ENCODE measurements at places on chromosomes 4 and X.

GRCh38 chr4:84498935-84499623 is at the start of gene NKX6-1:
Gene NKX6-1 (minus strand): TSS chr4:84499292. CDS start chr4:84498228, 1,064 bp downstream.
- DNase-seq: peak; percentile 86

DNA sequence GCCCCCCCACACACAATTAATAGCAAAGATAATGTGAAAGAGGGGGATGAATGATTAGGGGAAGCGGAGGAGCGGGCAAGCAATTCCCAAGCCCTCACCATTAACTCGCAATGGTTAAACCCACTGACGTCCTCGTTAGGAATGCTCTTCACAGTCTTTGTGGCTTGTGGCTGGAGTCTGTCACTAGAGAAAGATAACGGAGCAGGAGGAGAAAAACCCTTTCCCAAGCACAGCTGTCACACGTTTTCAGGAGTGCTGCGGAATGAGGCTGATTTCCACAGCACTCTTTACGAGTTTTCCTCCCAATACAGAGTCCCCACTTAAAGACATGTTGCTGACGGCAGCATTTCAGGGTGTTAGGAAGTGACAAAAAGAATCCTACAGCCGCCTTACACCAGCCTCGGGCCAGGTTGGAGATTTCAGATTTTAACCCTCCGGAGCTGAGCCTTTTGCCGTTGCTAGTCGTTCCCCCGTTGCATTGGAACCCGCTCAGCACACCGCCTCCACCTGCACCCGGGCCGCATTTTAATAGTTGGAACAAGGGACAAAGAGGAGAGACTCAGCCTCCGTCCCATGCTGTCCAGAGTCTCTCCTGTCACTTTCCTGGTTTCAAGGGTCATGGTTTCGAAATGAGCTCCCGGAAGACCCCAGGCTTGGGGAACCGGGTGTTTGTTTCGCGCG is 92.2 kb downstream of the GEMIN8 start:
- peak; percentile 58 for DNase-seq

DNA sequence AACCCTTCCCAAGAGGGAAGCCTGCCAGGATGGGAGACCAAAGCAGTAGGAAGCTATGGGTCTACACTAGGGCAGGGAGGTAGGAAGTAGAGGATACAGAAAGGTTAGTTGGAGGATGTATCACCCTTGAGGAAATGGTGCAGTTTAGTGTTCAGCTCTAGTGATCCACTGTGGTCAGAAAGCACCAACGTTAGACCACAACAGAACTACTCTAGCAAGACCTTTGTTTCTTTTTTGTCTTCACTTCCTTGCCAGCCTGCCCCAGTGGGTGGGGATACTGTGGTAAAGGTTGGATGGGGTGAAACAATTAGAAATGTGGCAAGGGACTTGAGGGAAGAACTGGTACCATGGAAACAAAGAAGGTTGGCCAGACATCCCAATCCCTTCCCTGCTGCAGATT is 83.3 kb downstream of the DDIT4L start:
- no peak for DNase-seq

GRCh38 chrX:14356401-14356800 is 172.9 kb upstream of the GLRA2 start:
- DNase-seq: peak; percentile 61

DNA sequence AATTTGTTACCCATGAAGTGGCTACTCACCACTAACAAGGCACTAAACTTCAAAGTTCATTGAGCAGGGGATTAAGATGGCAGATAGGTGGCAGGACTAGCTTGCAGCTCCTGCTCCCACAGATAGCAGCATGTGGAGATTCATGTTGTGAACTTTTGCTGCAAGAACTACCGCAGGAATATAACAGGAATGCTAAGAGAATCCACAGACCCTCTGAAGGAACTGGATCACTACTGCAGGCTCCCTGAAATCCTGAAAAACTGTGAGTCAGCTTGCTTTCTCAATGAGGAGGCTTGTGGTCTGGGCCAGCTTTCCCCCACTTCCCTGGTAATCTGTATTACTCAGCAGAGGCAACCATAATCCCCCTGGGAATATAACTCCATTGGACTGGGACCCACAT is 118.5 kb upstream of the VCX2 start:
- DNase-seq: peak; percentile 32

- DNase-seq: peak; percentile 61
Observed at GRCh38 chrX:65644621-65645289, 22.7 kb upstream of the MSN start.

DNA sequence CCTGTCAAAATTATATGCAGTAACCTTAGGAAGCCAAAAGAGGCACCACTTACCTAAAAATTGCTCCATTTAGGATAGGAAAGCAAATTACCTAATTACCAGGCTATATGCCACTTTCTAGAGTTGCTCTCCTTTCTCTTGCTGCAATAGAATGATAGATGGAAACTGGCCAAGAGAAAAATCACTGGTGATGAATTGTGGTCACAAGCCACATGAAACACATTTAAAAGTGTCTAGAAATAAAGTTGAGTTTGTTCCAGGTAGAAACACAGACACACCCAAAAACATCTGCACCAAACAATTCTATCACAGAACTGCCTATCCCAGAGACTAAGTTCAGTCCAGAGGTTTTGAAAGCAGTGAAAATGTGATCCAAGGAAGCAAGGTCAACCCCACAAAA is 337.7 kb downstream of the PCDH19 start:
- DNase-seq: no peak

- DNase-seq: no peak
Observed at GRCh38 chr4:110510955-110511544, 35.1 kb downstream of the ENPEP start.

DNA sequence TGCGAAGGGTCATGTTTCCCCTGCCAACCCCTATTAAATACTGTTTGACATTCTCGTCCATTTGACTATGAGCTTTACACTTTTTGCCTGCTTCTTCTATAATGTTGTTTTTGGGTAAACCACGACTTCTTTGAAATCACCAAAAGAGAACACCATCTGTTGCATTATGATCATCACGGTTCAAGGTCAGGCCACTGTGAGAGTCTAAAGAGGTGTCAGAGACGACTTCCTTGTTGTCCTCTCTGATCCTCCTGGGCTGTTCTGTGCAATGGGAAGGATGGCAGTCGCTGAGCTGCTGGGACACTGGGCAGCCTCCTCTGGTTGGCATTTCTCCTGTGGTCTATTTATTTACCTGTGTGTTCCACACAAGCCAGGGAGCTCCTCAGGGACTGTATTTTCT is 137.5 kb downstream of the RASL11B start:
- no peak for DNase-seq

DNA sequence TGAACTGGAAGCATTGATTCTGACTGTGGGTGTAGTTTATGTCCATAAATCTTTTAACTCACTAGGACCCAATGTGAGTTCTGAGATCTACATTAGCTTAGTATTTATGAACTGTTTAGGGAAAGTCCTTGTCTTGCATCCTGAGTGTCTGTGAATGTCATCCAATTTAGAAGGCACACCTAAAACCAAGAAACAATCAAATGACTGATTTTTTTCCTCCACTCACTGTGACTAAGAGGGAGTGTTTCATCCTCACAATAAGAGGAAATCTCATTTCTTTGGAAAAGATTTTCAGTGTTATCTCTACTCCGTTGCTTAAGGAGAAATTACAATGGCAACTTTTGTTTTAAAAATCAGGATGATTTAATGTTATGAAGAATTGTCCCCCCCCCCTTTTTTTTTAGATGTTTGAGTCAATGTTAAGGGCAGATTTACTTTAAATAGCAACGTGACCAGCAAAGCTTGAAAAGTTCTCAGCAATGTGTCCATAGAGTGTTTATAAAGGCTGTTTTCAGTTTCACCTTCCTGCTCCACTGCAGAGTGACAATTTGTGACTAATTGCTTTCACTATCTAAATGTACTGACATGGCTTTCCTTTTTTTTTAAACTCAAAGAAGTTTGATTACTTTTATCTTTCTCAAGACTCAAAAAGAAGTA is 173.0 kb downstream of the SPCS3 start:
- DNase-seq: no peak

DNA sequence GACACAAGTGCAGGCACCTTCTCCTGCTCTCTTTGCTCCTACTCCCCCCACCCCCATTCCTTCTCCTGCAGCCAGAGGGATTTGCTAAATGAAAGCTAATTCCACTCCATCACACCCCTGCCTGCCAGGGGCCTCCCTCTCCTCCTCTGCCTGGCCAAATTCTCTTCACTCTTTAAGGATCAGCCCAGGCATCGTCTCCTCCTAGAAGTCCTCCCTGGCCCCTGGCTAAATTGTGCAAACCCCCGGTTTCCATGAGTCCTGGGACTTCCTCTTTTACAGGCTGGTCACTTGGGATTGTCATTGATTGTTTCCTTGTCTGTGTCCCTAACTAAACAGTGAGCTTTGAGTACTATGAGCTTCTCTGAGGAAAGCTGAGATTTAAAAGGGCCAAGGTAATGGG is 8.7 kb upstream of the ABLIM2 start:
- no peak for DNase-seq

DNA sequence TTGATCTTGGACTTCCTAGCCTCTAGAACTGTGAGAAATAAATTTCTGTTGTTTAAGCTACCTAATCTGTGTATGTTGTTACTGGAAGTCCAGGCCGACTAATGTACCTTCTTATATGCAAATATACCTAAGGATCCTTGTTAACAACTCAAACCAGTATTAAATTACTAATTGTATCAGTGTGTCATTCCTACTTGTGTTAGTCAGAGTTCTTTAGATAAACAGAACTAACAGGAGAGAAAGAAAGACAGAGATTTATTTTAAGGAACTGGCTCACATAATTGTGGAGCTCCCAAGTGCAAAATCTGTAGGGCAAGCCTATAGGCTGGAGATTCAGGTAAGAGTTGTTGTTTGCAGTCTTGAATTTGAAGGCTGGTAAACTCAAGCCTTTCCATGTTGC is 120.0 kb downstream of the ADGRL3 start:
- DNase-seq: no peak

- no peak for DNase-seq
Observed at GRCh38 chr4:87227751-87228151, 7.3 kb upstream of the KLHL8 start.

DNA sequence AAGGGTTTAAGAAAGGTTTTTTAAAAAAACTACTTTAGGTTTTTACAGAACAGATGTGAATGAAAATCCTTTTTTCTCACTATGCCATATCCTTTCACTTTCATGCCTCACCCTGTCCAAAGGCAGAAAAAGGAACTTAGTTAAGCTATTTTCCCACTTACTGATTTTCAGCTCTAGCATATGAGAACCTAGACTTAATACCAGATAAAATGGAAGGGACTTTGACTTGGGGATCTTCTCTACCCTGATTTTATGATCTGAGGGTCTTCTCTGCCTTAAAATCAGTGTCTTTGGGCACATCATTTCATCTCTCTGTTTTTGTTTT is 42.4 kb downstream of the FNIP2 start:
- no peak for DNase-seq

GRCh38 chrX:7194606-7195005 is 46.7 kb upstream of the PUDP start:
- DNase-seq: no peak
